ENCODE measurements at places on chromosomes 13 and 19.
A peak's percentile ranks its signal among the peaks of the same experiment; 100 is the strongest.

DNA sequence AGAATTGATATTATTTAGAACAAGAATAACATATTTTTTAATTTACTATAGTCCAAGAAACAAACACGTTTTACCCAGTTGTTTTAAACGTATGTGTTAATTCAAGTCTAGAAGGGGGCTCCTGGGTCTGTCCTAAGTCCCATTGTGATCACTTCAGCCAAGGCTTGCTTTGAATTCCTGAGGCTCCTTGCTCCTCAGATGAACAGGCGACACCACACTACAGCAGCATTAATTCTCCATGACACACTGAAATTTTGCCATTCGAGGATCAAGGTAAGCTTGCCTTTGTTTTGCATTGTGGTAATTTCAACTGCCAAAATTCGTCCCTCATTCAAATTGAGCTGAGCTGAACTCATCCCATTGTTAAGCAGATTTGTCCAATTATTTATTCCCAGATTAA is 1442.6 kb downstream of the SLITRK5 start:
- DNase-seq, result no peak

DNA sequence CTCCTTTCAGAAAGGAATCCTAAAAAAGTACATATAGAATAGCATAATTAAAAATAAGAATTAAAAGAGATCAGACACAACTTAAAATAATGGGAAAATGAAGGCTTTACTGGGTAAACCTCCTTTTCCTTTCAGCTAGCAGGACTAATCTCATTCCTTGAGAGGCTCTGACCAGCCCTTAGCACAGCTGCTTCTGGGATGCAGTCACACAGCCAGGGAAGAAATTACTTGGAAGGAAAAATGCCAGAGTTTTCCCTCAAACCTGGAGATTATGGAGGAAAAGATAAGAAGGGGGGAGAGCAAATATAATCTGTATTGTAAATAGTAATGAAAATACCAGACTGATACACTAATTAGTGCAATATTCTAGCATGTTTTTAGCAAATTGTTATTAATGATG is 91.8 kb downstream of the LRCH1 start:
- no peak for DNase-seq

GRCh38 chr13:30808600-30808999 is 73.3 kb downstream of the ALOX5AP start:
- DNase-seq, result peak; percentile 63

DNA sequence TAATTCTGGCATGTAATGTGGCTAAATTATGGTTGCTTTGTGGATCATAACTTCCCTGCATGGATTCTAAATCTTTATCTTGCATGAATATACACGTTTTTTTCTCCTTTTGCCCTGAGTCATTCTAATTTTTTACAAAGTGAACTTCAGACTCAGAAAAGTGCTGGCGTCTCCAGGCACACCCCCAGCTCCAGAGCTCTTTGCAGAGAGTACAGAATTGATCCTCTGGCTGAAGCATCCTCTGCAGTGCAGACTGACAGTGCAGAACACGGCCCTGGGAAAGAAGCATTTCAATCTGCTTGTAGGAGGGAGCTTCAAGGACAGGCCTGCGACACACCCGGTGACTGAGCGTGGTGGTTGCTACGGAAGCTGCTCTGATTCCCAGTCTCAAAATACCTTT is 228.1 kb downstream of the FGF9 start:
- DNase-seq, result no peak

DNA sequence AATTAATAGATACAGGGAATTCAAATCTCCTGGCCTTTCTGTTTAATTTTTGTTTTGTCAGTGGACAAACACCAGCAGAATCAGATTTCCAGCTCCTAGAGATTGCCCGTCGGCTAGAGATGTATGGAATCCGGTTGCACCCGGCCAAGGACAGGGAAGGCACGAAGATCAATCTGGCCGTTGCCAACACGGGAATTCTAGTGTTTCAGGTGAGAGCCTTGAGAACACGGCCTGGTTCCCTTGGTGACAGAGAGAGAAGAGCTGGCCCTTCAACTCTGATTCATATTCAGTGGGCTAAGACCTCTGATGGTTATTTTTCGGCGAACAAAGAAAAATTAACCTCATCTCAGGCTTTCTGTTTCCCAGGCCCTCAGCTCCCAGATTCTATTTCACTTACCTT is 191.3 kb downstream of the STK24 start:
- DNase-seq, result no peak

DNA sequence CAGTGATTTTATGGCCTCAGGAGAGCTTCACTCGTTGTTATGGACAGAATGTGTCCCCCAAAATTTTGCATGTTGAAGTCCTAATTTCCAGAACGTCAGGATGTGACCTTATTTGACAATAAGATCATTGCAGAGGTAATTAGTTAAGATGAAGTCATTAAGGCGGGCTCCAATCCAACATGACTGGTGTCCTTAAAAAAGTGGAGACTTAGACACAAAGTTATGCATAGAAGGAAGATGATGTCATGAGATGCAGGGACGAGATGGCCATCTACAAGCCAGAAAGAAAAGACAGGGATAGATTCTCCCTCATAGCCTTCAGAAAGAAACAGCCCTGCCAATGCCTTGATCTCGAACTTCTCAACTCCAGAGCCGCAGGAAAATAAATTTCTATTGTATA is 25.8 kb upstream of the SPATA13 start:
- DNase-seq, result peak; percentile 53

Measured in fibroblast of skin of right biceps (primary cell).